ENCODE measurements at places on chromosomes 2 and 18. TPM values are rescaled to one million over a fixed set of nuclear protein-coding genes. Genes with fewer than 3 reads are reported as not detected.
A peak's percentile ranks its signal among the peaks of the same experiment; 100 is the strongest.

DNA sequence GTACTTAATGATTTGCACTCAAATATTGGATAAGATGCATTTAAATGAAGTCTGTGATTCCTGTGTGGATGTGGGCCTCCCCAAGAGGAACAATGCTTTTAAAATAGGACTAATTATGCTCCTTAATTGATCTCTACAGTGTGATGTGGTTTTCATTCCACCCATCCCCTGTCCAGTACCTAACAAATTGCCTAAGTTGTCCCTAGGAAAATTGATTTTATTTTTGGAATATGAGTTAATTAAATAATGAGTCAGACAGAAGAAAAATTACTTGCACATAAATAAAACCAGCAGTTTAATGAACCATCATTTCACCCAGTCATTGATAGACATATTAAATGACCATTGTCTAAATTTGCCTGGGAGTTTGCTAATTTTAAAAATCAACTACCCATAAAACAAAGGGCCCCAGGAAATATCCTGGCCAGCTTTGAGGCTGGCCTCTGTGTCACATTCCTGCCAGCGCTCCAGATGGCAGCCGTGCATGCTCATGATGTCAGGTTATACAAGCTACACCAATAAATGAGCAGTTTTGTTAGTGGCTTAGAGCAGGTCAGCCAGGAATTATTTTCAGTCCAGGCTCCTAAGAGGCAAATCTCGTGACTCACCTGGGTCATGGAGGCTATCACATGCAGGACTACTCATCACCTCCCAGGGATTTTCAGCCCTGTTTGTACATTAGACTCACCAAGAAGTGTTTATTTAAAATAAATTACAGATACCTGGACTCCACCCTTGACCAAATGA lies 31.9 kb downstream of the ABHD3 start:
- DNase-seq = peak; percentile 98

DNA sequence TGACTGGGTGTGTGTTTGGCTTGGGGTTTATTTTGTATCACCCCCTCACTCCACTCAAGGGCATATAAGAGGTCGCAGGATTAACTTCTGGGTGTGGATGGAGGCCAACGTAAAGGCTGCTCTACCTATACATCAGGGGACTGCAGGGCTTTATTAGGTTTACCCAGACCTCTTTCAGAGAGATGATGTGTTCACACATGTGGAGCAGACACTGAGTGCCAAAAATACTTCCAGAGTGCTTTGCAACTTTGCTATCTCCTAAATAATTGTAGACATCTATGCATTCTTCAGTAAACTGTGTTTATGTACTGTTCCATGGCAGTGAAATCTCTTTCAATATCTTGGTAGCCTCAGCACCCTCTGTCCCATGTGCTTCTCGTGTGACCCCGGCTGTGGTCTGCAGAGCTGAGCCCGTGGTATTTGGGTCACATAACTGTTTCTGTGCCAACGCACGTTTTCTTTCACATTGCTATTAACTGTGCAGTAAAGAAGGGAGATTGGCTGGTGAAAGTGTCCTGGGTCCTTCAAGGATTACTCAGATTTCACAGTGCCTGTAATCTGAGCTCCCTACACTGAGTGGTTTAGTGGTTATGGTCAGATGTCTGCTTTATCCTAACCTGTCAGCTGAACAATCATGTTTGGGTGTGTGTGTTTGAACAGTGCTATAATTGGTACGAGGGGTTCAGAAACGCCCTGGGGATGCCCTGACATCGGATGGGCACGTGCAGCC lies 208.1 kb downstream of the VAPA start:
- no peak for DNase-seq

GRCh38 chr2:6749962-6750361 lies 115.7 kb downstream of the CMPK2 start:
- DNase-seq = no peak

- DNase-seq = no peak
These were observed 8.4 kb upstream of the CTLA4 start for GRCh38 chr2:203859030-203859789.

- DNase-seq = no peak
These were observed 133.4 kb downstream of the ATAD2B start for GRCh38 chr2:23793476-23793875.

DNA sequence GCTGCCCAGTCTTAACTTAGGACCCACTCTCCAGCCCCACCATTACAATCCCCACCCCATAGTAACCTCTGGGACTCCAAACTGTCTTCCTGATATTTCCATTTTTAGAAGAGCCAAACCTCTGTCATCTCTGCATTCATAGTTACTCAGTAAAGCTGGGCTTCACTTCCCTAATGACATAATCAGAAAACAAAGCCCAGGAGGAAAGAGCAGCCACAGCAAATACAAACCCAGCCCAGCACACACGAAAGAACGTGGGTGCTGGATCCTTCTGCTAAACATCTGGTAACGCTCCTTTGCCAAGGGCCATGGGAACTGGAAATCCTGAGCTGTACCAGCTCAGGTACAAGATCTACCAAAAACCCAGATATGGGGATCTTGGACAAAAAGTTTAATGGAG lies 36.8 kb upstream of the RIOK3 start:
- DNase-seq = no peak

DNA sequence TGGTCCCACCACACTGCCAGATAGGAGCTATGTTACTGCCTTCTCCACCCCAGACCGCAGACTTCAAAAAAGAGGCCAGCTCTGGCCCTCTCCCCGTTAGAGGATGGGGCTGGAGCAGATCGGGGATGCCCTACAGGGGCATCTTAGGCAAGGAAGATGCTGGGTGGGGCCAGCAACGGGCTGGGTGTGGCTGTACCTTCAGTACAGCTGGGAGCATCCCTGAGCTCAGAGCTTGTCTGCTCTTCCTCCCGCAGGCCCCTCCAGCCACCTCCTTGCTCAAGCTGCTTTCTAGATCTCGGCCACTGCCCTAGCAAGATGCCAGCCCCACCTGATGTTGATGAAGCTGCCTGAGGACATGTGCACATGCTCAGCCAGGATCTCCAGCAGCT lies 9.8 kb downstream of the PTPRN start:
- no peak for DNase-seq

GRCh38 chr2:215271446-215271845 lies 40.4 kb upstream of the ATIC start:
- no peak for DNase-seq

GRCh38 chr2:46010925-46011490 lies 286.2 kb upstream of the EPAS1 start:
- DNase-seq = peak; percentile 46

GRCh38 chr2:17709897-17710296 lies 43.7 kb downstream of the SMC6 start:
- DNase-seq = no peak

DNA sequence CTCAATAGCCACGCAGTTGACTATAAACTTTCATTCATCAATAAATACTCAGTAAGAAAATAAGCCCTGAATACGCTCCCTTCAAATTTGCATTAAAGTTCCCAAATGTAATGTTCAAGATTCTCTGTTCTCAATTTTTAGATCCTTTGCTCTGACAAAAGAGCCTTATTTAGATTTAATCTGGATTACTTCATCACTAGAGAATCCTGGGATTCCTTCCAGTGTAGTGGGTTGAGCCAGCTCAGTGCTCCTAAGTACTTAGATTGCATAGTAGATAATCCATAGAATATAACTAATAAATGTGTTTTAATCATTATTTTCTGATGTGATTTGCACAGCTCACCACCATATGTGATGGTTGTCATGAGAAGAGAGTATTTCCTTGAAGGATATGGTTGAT lies 1286.2 kb downstream of the SUCLG1 start:
- no peak for DNase-seq

- DNase-seq = no peak
These were observed 29.5 kb downstream of the TMEM163 start for GRCh38 chr2:134689315-134689714.

DNA sequence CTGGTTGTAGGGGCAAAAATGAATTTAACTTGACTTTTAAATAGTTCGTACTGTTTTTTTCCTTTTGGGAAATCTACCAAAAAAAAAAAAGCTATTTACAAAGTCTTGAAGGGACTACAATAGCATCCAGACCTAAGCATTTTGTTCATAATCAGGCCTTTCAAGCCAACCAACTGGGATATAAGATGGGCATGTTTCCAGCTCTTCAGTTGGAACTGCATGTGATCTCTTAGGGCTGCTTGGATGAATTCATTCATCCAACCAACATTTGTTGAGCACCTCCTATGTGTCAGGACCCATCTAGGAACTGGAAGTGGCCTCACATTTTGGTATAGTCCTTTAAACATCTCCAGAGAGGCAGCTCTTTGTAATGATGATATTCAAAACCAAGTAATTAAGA lies 98.6 kb downstream of the AAK1 start:
- DNase-seq = no peak

DNA sequence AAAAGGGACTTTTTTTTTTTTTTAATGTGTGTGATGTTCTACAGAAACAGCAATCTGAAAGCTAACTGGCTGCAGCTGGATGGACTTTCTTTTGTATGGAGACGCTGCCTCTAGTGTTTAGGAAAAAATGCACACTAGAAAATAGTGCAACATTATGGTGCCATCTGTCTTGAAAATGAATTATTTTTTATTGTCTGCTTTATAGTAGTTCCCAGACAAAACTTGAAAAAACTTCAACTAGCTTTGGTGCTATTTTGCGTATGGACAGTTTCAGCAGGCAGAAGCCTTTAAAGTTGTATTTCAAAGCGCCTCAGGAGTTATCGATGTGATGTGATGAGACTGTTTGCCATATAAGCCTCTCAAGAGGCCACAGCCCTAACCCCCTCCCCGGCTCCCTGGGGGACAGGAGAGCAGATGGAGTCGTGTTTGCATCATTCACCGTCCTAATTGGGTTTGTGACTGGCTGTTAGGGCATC lies 86.9 kb downstream of the LTBP1 start:
- DNase-seq = peak; percentile 62

DNA sequence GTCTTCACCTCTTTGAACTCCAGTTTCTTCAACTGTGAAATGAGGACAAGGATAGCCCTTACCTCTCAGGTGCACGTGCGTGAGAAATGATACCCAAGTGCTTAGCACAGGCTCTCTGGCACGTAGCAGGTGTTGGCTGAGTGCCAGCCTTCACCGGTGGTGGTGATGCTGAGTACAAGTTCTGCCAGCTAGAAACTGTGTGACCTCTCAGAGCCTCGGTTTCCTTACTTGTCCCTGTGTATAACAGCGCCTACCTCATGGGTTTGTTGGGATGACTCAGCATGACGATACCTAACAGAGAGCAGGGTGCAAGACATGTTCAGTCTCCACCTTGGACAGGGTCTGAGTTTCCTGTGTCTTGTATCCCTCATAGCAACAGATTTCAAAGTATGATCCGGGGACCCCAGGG lies 205.1 kb downstream of the TNS1 start:
- no peak for DNase-seq

GRCh38 chr18:63907664-63908063 lies at the start of gene SERPINB10:
Gene SERPINB10 (plus strand): TSS chr18:63907958. CDS start chr18:63915511, 7,553 bp downstream.
- no peak for DNase-seq

- no peak for DNase-seq
These were observed 135.9 kb upstream of the HNRNPA3 start for GRCh38 chr2:177076636-177077179.

GRCh38 chr2:159131914-159132281 lies 154.6 kb downstream of the WDSUB1 start:
- peak; percentile 66 for DNase-seq

DNA sequence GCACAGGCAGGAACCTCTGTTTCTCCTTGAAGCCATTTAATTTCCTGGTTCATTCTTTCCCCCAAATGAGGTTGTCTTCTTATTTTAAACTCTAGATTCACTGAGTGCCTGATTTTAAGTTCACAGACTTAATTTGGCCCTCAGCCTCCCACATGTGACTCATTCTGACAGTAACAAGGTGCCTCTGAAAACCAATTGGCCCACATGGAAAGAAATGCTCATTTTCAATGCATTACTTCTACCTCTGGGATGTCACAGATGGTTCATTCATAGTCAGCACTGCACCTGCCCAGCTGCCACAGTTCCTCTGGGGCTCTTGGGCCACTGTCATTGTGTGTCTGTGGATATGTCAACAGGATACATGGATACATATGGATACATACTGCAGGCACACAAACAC lies 140.4 kb upstream of the CAPN13 start:
- no peak for DNase-seq

MAP3K19 gene
- total RNA-seq = not detected

PGAP1 gene
- total RNA-seq = 6.5 TPM

ZEB2 gene
- total RNA-seq = 35.0 TPM

UGT1A9 gene
- not detected for total RNA-seq

FBXO36 gene
- total RNA-seq = 3.3 TPM

GPC1 gene
- total RNA-seq = 198 TPM

FAHD2B gene
- total RNA-seq = 3.2 TPM

UGT1A7 gene
- not detected for total RNA-seq

TWIST2 gene
- total RNA-seq = 32.3 TPM

Measured in A172 (cell line).